Peyer's patch (tissue), 4 donors: ENCODE measurements at places on chromosomes 4 and X. TPM values are rescaled to one million over a fixed set of nuclear protein-coding genes. Genes with fewer than 3 reads are reported as not detected.

GC gene
- not detected for total RNA-seq

RTL3 gene
- total RNA-seq = 0.94 TPM

RAB33A gene
- total RNA-seq = not detected

RNF128 gene
- total RNA-seq = 62.3 TPM

DNA sequence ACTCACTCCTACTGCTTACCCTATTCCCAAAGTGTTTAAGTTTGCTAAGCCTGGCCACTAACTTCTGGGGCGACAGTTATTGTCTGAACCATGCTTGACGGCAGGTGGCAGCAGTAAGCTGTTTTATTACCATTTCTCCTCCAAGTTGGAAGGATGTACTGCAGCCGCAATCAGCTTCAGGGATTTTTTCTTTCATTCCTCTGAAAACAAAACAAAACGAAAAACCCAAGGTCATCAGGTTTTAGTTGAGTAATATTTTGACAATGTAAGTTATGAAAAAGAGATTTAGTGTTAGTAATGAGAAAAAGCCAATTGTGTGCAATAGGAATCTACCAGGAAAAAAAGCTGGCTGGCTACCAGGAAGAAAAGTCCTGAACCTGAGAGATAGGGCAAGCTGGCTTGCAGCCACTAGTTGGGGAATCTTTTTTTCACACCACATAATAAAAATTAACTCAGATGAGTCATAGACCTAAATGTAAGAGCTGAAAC, 13.2 kb upstream of the RAB9B start:
- DNase-seq = peak; percentile 23

DNA sequence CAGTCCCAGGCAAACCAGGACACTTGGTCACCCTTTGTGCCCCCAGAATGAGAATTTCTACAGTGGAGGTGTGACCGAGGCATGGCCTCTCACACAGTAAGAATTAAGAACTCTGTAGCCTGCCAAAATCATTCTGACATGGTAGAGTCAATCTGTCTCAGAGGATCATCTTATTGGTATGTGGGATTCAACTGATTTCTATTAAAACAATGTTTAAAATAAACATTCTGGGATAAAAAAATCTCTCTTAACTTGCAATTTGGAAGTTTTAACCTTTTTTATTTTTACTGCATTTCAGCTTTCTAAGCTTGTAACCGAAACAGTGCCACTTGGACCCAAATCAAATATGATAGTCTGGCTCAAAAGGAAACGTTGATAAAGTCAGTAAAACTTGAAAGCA, 165.4 kb upstream of the LDB2 start:
- DNase-seq = no peak

DNA sequence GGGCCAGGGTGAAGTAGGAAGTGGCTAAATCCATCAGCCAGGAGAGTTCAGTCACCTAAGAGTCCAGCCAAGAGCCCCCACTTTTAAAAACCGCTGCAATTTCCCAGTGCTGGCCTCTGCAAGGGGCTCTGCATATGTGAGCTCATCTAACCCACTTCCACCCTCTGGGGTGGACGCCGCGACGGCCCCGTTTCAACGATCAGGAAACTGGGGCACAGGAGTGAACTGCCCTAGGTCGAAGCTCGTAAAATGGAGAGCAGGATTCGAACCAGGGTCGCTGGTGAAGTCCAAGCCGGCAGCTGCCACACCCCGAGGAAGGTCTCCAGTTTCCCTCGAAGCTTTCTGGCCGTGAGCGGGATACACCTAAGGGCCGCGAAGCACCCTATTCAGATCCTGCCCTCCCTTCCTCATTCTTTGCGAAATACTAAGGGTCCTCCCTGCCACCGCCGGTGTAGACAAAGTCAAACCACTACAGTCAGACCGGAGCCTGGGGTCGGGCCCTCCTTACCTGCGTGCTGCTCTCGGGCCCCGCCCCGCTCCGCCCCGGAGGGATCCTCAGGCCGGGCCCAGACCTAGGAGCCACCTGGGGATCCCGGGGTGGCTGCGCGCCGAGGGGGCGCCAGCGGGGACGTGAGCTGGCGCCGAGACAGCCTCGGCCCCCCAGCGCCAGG, 446 bp downstream of the EVC2 start:
- DNase-seq = no peak

DNA sequence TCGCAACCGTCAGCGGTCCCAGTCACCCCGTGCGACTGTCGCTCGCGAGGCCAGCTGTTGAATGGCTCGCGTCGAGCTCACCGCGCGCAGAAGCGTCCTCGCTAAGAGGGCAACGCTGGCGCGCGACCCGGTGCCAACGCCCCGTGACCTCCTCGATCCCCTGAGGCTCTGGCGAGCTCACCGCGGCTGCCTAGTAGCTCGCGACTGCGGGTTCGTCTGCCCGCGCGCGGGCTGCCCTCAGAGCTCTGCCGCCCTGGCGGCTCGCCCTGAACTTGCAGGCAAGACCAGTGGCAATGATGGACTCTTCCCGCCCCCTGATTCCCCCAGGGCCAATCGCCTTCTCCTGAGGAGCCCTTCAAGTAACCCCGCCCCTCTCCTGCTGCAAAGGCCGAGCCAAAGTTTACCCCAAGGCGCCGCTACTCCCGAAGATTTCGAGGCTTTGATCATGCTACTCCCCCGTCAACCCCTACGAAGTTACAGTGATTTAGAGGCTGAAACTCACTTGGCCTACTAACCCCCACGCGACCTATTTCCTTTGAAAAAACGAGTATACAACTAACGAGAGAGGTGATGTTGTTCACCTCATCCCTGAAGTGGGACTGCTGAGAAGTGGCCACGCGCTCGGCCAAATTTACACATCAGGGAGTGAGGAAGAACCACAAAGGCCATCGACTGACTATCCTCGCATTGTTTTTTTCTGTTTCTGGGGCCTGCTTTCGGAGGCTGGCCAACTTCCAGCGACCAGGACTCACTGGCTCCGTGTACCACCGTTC, 37.5 kb downstream of the PGRMC1 start:
- peak; percentile 72 for DNase-seq

DNA sequence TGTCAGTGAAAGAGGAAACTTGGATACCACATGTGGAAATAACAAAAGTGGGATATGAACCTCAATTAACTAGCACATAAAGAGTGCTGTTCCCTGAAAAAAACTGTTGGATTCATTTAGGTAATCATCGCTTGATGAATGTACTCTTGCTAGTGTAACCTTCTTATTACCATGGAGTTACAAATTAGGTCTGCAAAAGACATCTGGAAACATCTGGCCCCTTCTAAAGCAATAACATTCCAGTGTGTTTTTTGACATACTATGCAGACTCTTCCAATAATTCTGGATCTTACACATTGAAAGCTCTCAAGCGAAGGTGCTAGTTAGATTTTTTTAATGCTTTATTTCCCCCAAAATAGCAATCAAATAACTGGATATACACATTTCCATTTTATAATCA, 134.6 kb downstream of the ATP10D start:
- DNase-seq = no peak

GRCh38 chr4:113446019-113446418, 315.5 kb downstream of the CAMK2D start:
- DNase-seq = no peak

- DNase-seq = no peak
Observed at GRCh38 chr4:176635372-176636261, 157.1 kb downstream of the VEGFC start.
